ENCODE measurements at places on chromosomes 5 and 9. TPM values are rescaled to one million over a fixed set of nuclear protein-coding genes. Genes with fewer than 3 reads are reported as not detected.

The CCDC187 gene
- 0.07 TPM for total RNA-seq

The PLPPR1 gene
- 1.8 TPM for total RNA-seq

The TYRP1 gene
- total RNA-seq, result not detected

The DPYSL3 gene
- 510 TPM for total RNA-seq

The SLC1A3 gene
- total RNA-seq, result 18.6 TPM

The SLC6A7 gene
- total RNA-seq, result not detected

The C9 gene
- total RNA-seq, result not detected

The PRDM9 gene
- total RNA-seq, result not detected

The CDC23 gene
- 41.3 TPM for total RNA-seq

The MRPL22 gene
- total RNA-seq, result 74.3 TPM

The TLX3 gene
- total RNA-seq, result not detected

The ZFP62 gene
- 16.2 TPM for total RNA-seq

The AHRR gene
- 2.2 TPM for total RNA-seq

The PCDHA12 gene
- total RNA-seq, result 7.2 TPM

The SERINC5 gene
- 54.7 TPM for total RNA-seq

The NRARP gene
- total RNA-seq, result 22.8 TPM

The SLCO6A1 gene
- total RNA-seq, result 0.46 TPM

The CDH9 gene
- total RNA-seq, result 0.79 TPM

The OR13C3 gene
- not detected for total RNA-seq

The PTGR1 gene
- 43.5 TPM for total RNA-seq

The SCGB3A2 gene
- 62.5 TPM for total RNA-seq

The FOXB2 gene
- total RNA-seq, result 8.4 TPM

The PRRX2 gene
- total RNA-seq, result 4.2 TPM

The TSSK1B gene
- not detected for total RNA-seq

The EPB41L4B gene
- total RNA-seq, result 18.9 TPM

The LMBRD2 gene
- total RNA-seq, result 4.3 TPM

The GMCL2 gene
- not detected for total RNA-seq

The SVEP1 gene
- total RNA-seq, result 0.24 TPM

The MRPL36 gene
- 67.3 TPM for total RNA-seq

The THBS4 gene
- total RNA-seq, result 18.6 TPM

The GOLPH3 gene
- 98.0 TPM for total RNA-seq

The GAPT gene
- total RNA-seq, result not detected

The BNIP1 gene
- total RNA-seq, result 8.0 TPM

The CCDC183 gene
- 1.1 TPM for total RNA-seq

The FOXD4L5 gene
- not detected for total RNA-seq

The ZFYVE16 gene
- 21.9 TPM for total RNA-seq

The FAM120AOS gene
- total RNA-seq, result 53.7 TPM

The MARVELD2 gene
- 29.5 TPM for total RNA-seq

The LRRC70 gene
- total RNA-seq, result 0.55 TPM

The MYOZ3 gene
- total RNA-seq, result 18.1 TPM

The PCDHB12 gene
- total RNA-seq, result 2.3 TPM

The HRH2 gene
- total RNA-seq, result 3.3 TPM

The SMIM33 gene
- total RNA-seq, result not detected

The SPAG8 gene
- 0.46 TPM for total RNA-seq

The TOR4A gene
- total RNA-seq, result 6.2 TPM

The DDX46 gene
- total RNA-seq, result 90.3 TPM

The EQTN gene
- total RNA-seq, result not detected

The CAPSL gene
- not detected for total RNA-seq

The CCL21 gene
- not detected for total RNA-seq

The FOXD4L6 gene
- 0.13 TPM for total RNA-seq

The PDE6A gene
- total RNA-seq, result not detected

The FAXDC2 gene
- total RNA-seq, result 3.0 TPM

The GEMIN5 gene
- total RNA-seq, result 34.2 TPM

The PHF19 gene
- total RNA-seq, result 66.7 TPM

The FAM153A gene
- 1.2 TPM for total RNA-seq

The HSPB3 gene
- total RNA-seq, result not detected

The PTGS1 gene
- 1.0 TPM for total RNA-seq

The NPR3 gene
- not detected for total RNA-seq

The TEX48 gene
- total RNA-seq, result not detected

Data from H9 (cell line).